ENCODE measurements at places on chromosomes 1 and 21.
A peak's percentile ranks its signal among the peaks of the same experiment; 100 is the strongest.

DNA sequence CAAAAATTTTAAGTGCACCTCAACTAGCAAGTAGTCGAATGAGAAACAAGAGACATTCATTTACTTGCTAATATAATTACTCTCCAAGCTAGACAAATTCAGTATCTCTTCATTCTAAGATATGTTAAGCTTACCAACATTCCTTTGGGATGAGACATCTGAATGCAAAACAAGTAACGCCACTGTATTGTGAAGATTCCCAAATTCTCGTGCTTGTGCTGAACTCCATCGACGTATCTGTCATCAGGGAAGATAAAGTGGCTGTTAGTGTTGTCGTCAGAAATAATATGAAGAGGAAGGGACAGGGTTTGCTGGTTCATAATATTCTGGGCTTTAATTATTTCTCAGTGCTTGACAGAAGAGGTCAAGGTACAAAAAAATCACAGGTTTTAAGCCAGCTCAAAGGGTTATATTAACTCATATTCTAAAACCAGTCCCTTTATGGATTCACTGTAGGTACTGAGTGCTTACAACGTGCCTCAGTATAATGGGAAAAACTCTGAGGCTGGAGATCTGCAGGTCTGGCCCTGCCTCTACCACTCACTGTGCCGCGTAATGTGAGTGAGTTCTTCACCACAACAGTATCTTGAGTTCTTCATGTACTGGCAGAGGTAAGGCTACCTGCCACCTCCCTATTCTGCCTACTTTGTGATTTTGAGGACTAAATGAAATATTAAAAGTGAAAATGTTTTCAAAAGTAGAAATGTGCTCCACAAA, 42.0 kb downstream of the PCSK9 start:
- no peak for DNase-seq

DNA sequence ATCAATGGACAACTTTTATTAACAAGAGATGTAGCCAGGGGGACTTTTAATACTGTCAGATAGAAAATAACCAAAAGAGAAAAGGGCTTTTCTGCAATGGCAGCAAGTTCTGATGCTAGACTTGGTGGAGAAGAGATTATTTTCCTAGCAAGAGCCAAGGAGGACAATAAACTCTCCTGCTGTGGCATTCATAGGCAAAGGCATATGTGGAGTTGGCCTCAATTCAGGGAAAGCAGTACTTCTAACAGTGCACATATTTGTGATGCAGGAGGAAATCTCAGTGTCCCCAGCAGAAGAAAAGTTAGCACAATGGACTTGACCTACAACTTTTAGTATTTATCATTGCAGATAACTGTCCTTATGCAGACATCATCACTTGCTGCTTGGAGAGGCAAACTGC, 75.1 kb upstream of the GRIK1 start:
- no peak for DNase-seq

DNA sequence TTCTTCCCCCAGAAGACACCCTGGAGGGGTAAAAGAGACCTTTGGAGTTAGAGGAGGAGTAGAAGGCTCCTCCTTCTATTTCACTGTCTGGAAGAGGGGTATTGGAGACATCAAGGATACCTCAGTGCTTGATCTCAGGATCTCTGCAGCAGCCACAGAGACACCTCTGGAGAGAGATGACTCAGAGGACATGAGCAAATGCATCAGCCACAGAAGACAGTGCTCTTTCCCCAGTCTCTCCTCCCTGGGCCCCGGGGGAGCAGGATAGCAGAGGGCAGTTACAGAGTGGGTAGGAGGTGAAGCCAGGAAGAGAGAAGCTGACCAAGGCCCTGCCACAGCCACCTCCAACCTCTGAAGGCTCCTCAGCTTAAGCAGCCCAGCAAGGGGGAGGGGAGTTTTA, 15.3 kb upstream of the TEDDM1 start:
- DNase-seq = no peak

- DNase-seq = no peak
Measured at GRCh38 chr1:214958486-214958885, 124.1 kb upstream of the KCNK2 start.

- no peak for DNase-seq
Measured at GRCh38 chr21:25717491-25718147, 17.1 kb downstream of the ATP5PF start.

- DNase-seq = peak; percentile 69
Measured at GRCh38 chr1:218361298-218362065, 16.3 kb downstream of the TGFB2 start.

DNA sequence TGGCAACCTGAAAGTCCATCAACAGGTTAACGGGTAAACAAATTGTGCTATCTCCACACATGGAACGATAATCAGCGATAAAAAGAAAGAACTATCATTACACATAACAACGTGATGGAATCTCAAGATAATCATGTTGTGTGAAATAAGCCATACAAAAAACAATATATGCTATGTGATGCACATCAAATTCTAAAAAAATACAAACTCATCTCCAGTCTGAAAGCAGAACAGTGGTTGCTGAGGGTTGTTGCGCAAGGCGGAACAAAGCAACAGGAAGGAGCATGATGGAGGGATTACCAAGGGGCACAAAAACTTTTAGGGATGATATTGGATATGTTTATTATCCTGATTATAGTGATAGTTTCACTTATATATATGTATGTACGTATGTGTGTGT, 324.8 kb downstream of the VAV3 start:
- DNase-seq = no peak

DNA sequence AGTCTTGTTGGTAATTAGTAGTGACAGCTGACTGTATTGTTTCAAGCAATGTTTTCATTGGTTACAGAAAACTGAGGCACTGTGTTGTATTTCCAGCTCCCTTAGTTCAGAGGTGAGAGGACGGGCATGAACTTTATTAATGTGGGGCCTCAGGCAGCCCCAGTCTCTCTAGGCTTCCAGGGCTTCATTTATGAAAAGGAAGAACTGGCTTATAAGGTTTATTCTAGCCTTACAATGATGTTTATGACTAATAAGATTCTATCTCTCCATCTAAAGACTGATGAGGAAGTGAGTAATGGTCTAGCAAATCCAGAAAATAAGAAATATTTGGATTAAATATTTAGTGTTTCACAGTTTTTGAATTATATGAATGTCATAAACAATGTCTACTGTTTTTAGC, 41.5 kb downstream of the CBS start:
- DNase-seq = no peak

GRCh38 chr1:234979296-234980279, 149.0 kb downstream of the TOMM20 start:
- DNase-seq = no peak

GRCh38 chr21:29221253-29221744, 77.4 kb upstream of the BACH1 start:
- no peak for DNase-seq

- DNase-seq = no peak
Measured at GRCh38 chr1:232184561-232185530, 445.1 kb downstream of the SIPA1L2 start.

- DNase-seq = peak; percentile 95
Measured at GRCh38 chr1:91098299-91098906, 76.6 kb upstream of the ZNF644 start.

DNA sequence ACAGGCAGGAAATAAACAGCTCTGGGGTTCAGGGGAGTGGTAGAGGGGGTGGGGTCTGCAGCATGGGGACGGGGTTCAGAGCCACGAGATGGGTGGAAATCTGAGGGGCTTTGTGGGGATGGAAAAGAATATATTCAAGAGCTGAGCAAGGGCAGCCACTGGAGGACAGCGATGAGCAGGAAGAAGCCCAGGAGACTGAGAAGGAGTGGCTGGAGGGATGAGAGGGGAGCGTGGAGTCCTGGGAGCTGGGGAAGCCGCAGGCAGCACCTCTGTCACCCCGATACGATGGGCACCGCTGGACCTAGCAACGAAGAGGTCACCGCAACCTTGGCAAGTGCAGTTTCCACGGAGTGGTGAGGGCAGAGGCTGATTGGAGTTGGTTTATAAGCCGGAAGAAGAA, 10.0 kb upstream of the KCNAB2 start:
- DNase-seq = no peak

- no peak for DNase-seq
Measured at GRCh38 chr1:93178418-93178817, 1.8 kb downstream of the TMED5 start.
